ENCODE measurements at places on chromosomes 3 and 15.

DNA sequence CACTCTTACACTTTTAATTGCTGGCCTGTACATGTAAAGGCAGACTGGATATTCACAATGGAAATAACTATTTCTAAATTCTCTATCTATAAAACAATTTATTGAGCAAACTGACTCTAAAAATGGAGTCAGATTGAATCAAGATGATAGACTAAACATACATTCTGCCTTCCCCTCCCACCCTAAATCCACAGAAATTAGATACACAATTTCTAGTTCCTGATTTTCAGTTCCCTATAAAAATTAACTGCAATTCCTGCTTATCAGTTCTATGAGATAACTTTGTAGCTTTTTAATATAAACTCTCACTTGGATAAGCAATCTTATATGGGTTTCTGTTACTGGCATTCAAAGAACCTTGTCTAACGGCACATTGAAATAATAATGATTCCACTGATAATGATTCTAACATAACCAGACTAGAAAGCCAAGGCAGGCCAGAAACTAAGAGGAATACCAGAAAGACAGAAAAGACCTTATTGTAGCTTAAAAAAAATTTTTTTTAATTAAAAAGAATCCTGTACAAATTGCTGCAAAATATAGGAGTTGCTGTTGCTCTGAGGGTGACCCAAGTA, 33.1 kb downstream of the TBC1D5 start:
- DNase-seq, result no peak

DNA sequence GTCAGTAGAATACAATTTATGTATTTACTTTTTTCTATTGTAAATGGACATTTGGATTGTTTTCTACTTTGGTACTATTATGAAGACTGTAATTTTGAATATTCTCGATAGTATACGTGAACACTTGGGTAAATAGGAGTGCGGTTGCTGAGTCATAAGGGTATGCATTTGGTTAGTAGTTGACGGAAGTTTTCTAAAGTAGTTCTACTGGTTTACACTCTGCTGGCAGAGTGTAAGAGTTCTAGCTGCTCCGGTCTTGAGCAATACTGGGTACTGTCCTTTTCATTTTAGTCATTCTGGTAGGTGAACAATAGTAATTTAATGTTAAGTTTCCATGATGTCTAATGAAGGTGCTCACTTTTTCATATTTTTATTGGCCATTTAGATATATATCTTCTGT, 70.0 kb downstream of the MEF2A start:
- no peak for DNase-seq

- DNase-seq, result no peak
Observed at GRCh38 chr15:83652626-83653204, 1.2 kb upstream of the ADAMTSL3 start.

GRCh38 chr3:13348661-13349396, 71.3 kb downstream of the NUP210 start:
- DNase-seq, result no peak

GRCh38 chr3:114456742-114457141, 162.9 kb downstream of the TIGIT start:
- DNase-seq, result no peak

DNA sequence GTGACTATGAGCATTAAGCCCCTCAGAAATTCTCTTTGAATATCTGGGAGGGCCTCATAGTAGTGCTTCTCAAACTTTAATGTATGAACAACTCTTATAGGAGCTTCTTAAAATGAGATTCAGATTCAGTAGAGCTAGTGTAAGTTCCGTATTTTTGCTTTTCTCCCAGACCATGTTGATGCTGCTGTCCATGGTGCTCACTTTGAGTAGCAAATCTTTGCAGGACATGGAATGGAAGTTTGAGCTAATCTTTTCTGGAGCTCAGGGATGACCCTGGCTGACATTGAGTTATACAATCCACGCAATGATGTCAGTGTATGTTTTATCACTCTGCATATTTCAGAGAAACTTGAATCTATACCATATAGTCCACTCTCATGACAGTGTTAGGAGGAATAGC, 134.2 kb downstream of the OTOL1 start:
- no peak for DNase-seq

- DNase-seq, result no peak
Observed at GRCh38 chr3:10546181-10546624, 40.8 kb upstream of the ATP2B2 start.

GRCh38 chr15:72982714-72983113, 69.5 kb upstream of the NEO1 start:
- DNase-seq, result no peak
